Effector CD8-positive, alpha-beta T cell (primary cell): ENCODE measurements at places on chromosomes 2 and 18.

GRCh38 chr2:191180713-191181112 lies 29.9 kb upstream of the STAT4 start:
- DNase-seq, result no peak

GRCh38 chr2:96095116-96095636 lies 21.2 kb downstream of the ADRA2B start:
- no peak for DNase-seq

GRCh38 chr2:76599732-76600368 lies 889.1 kb upstream of the GCFC2 start:
- no peak for DNase-seq

DNA sequence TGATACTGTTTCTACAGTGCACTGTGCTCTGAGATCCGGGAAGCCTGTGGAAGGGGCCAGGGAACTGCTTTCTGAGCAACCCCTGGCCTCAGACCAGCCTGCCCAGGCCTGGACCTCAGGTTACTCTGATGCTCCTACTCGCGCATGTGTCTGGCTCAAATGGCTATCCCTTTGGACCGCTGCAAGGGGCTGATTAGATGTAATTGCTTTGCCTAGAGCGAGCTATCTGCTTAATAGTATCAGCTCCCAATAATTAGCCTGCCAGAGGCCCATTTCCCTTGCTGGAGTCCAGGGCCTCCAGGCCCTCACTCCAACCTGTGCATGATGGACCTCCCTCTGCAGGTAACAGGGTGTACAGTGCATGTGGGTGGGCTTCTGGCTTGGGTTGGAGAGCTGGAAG lies 7.2 kb upstream of the KCNK3 start:
- DNase-seq, result no peak

DNA sequence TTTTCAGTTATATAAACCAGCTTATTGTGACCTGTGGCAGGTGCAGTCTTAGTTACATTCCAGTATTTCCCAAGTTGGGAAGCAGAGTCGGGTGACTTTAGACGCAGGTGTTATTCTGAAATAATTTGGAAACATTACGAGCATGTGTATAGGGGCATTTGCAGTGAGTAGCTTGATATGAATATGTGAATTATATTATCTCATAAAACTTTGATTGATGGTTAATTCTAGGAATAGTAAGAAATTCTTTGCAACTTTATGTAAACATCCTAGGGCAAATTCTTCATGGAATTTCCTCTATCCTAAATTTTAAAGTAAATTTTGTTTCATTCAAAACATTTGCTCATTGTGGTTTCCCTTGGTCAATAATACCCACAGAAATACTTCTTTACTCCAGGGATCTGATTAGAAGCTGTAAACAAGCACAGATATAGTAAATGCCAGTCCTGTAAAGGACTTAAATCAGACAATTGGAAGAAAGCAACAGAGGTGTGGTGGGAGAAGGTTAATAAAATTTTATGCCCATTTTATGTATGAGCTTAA lies 580.6 kb upstream of the CDH2 start:
- DNase-seq, result no peak

DNA sequence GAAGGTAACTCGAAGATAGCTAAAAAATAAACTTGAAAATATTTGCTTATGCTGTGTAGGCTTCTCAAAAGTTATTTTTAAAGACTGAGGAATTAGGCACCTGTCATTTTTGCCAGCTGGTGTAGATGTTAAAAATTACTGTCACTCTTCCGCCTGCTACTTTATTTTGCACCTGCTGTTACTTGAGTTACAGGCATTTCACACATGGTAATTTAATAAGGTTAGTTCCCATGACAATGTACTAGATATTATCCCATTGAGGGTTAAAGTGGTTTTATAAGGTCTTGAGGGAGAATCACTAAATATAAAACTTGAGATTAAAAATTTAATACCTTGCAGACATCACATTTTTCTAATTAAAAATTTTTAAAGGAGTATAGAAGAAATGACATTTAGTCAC lies 26.6 kb downstream of the MYL1 start:
- no peak for DNase-seq

- DNase-seq, result no peak
Measured at GRCh38 chr18:30376515-30376914, 666.0 kb downstream of the DSC3 start.

DNA sequence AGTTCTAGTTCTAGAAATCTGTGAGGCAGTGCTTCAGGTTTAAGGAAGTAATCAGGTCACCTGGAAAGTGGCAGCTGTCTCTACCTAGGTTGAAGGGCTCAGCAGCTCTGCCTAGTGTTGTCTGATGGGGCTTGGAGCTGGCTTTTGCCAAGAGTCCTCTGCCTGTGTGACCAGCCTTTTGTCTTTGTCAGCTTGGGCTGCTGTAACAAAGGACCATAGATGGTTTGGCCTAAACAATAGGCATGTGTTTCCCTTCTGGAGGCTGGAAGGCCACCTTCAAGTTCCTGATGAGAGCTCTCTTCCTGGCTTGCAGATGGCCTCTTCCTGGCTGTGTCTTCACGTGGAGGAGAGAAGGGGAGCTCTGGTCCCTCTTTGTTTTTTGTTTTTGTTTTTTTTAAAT lies 13.3 kb downstream of the UBE2F start:
- DNase-seq, result no peak

- DNase-seq, result no peak
Measured at GRCh38 chr2:10417551-10418335, 30.4 kb downstream of the ODC1 start.

- DNase-seq, result no peak
Measured at GRCh38 chr2:22487541-22487940, 897.4 kb upstream of the KLHL29 start.

DNA sequence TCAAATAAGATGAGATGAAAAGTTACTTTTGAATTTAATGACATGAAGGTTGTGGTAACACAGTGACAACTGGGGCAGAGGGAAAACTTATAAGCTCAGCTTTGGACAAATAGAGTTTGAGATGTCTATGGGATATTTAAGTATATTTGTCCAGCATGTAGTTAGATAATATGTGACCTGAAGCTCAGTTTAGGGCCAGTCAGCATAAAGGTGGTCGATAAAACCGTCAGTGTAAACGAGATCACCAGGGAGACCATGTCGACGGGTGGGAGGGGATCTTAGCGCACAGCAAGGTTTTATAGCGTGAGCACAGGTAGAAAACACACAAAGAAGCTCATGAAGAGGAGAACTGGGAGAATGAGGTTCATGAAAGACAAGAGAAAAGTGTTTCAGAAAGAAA lies 7.4 kb upstream of the ERICH2 start:
- DNase-seq, result no peak

DNA sequence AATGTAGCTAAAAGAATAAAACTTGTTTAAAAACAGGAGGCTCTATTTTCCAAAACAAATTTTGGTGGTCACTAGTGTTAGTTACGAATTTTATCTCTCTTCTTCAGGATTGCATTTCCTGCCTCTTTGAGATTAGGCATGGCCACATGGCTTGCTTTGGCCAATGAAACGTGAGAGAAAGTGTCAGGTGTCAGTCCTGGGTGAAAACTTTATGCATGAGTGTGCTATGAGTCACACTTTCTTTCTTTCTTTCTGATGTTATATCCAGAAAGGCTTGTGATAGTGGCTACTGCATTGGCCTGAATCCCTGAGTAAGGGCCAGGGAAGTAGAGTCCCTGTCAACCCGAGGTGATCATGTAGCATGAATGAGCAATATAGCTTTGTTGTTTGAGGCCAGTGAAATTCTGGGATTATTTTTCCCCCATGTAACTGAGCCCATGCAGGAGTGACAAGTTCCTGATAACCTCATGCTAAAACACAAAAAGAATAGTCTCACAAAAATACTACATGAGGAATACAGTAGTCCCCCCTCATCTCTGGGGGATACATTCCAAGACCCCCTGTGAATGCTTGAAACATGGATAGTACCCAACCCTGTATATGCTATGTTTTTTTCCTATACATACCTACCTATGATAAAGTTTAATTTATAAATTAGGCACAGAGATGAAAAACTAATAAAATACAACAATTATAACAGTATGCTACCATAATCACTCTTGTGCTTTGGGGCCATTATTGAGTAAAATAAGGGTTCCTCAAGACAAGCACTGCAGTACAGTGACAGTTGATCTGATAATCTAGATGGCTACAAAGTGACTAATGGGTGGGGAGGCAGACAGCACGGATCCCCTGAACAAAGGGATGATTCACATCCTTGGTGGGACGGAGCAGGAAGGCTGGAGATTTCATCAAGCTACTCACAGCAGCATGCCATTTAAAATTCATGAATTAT lies 109.5 kb downstream of the CDC42EP3 start:
- no peak for DNase-seq

DNA sequence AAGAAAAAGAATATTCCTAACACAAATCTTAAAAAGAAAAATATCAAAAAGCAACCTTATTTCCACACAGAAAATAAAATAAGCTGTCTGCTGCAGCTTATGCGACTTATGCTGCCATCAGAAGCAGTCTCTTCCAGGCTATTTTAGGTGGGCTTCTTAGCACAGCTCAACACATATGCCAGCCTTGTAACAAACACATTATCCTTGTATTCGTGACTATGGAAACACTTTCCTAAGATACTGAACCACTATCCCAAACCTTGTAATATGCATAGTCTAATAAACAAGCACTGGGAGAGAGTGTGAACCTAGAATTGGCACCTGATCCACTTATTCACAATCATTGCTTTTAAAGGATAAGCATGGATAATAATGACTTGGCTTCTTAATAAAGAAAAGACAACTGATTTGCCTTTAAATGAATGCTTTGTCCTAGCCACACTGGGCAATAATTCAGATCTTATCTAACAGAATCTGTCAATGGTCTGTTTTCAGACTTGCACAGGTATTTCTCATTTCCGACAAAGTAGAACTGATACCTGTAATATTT lies 40.0 kb upstream of the RNU4ATAC start:
- DNase-seq, result no peak

GRCh38 chr2:31415421-31415820 lies 879 bp upstream of the XDH start:
- no peak for DNase-seq

DNA sequence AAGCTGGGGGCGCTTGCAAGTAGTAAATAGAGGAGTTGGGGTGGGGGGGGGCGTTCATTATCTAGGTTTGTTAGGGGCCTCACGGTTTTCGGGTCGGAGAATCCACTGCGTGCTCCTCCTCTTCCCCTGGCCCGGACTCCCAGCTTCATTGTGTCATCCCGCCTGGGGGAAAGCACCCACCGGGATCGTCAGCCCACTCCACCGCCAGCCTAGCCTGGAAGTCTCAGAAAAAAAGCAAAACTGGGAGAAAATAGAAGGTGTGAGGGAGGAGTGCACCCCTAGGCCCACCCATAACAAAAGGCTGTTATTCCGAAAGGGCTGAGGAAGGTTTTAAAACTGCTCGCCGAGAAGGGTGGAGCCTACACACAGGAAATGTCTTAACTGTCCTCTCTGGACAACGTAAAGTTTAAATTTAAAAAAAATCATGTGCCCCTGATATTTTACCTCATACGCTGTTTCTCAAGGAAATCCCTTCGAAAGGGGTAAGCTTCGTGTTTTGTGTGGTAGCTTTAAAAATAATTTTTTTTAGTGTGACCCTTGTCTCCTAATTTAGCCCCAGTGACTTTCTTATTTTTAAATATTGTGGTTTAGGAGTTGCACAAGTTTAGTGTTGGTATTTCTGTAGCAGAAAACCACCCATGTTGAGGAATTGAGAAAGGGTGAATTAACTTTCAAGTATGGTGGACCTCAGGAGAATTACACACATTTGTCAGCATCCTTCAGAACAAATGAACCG lies 104.2 kb downstream of the SPTBN1 start:
- no peak for DNase-seq

- DNase-seq, result no peak
Measured at GRCh38 chr2:223930103-223930976, 14.8 kb downstream of the WDFY1 start.
